ENCODE measurements at places on chromosomes 5 and 9. TPM values are rescaled to one million over a fixed set of nuclear protein-coding genes. Genes with fewer than 3 reads are reported as not detected.

DNA sequence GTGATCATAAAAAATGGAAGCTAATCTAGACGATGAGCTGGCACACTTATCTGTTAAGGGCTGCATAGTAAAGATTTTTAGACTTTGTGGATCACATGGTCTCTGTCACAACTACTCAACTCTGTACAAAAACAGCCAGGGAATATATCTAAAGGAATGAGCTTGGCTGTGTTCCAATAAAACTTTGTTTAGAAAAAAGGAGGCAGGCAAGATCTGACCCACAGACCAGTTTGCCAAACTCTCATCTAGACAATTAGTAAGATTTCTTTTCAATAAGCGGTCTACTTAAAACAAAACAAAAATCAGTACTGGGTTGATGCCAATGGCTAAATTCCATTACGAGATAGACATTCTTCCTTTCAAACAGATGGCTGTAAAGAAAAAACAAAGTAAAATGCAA is 53.0 kb upstream of the RETREG1 start:
- DNase-seq, result no peak

DNA sequence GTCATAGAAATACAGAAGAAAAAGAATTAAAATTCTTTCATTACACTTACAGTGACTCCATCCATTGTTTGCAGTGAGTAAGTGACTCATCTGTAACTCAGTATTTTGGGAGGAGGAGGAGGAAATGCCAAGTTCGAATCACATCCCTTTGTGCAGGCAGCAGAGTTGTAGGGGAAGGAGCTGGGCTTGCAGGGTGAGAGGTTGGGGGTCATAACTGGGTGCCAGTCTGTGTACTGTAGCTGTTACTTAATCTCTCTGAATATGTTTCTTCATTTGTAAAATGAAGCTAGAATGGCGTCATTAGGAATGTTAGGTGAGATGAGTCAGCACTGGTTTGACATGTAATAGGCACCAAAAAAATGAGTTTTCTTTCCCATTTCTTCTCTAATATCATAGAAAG is 235.7 kb upstream of the ADAMTSL1 start:
- no peak for DNase-seq

The FAM153A gene
- total RNA-seq, result 10.4 TPM

GRCh38 chr9:98747476-98747875 is 38.7 kb upstream of the GABBR2 start:
- no peak for DNase-seq

DNA sequence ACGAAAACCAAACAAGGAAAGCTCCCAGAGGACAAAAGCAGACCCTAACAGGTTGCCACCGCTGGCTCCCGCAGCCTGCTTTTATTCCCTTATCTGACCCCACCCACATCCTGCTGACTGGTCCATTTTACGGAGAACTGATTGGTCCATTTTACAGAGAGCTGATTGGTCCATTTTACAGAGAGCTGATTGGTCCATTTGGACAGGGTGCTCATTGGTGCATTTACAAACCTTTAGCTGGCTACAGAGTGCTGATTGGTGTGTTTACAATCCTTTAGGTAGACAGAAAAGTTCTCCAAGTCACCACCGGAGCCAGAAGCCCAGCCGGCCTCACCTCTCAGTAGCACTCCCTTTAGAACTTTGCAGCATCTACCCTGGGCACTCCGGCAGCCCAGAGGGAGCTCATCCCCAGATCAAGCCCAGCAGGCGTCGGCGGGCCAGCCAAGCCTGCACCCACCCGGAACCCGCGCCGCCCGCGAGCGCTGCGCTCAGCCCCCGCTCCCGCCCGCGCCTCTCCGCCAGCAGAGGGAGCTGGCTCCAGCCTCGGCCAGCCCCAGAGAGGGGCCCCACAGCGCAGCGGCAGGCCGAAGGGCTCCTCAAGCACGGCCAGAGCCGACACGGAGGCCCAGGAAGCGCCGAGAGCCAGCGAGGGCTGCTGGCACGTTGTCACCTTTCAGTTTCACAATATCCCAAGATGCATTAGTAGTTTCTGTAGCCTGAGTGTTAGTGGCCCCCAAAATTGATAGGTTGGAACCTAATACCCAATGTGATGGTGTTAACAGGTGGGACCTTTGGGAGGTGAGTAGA is 35.3 kb upstream of the CLPTM1L start:
- DNase-seq, result peak; percentile 60

DNA sequence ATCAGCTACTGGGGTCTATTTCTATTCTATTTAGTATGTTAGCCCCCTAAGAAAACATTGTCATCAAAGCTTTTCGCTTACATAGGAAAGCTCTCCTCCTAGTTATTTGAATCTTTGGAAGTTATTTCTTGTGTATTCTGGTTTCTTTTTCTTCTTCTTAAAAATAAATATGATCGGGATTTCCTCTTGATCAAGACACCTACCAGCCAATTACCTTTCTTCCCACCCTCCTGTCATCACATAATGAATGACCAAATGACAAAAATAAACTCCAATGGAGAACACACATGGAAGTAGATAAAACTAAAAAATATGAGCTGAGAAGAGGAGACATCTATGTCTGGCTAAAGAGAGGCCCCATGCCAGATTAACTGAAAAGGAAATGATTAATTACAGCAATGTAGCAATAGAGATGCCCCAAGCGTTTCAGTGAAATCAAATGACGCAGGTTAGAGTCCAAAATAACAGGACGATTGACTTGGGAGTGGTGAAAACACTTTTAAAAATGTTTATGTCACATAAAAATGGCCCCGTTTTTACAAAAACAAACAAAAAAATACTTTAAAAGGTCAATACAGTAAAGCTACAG is 59.5 kb upstream of the PCSK1 start:
- DNase-seq, result no peak

- no peak for DNase-seq
Measured at GRCh38 chr9:21854594-21854993, 52.2 kb downstream of the MTAP start.

GRCh38 chr5:15021266-15022046 is 149.9 kb upstream of the ANKH start:
- DNase-seq, result no peak

GRCh38 chr9:96486386-96487028 is 36.5 kb downstream of the HABP4 start:
- no peak for DNase-seq

GRCh38 chr5:5953584-5954274 is 424.6 kb downstream of the MED10 start:
- no peak for DNase-seq

GRCh38 chr5:111135363-111135762 is 43.2 kb downstream of the WDR36 start:
- DNase-seq, result no peak

- no peak for DNase-seq
Measured at GRCh38 chr9:2720179-2720654, 2.9 kb downstream of the KCNV2 start.

- DNase-seq, result no peak
Measured at GRCh38 chr9:136202454-136203407, 2.2 kb downstream of the LHX3 start.

GRCh38 chr9:38068701-38069628 is at the start of gene SHB:
Gene SHB, minus strand, starts transcription at chr9:38069227. Its CDS starts 582 bp downstream, at chr9:38068645.
- DNase-seq, result peak; percentile 83

The PPP3R2 gene
- total RNA-seq, result not detected

DNA sequence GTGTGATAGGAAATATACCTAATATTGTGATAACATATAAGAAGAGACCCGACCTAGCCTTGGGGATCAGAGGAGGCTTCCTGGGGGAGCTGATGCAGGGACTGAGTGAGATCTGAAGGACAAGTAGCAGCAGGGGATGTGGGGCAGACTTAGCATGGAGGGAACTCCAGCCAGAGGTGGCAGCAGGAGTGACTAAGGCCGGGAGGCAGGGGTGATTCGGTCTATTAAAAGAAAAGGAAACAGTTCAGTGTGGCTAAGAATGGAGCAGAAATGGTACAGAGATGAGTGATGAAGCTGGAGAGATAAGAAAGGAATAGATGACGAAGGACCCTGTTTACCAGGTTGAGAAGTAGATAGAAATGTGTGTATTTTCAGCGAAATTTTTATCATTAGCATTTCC is 408.8 kb downstream of the ENC1 start:
- no peak for DNase-seq

GRCh38 chr9:33446240-33446945 is 1.0 kb downstream of the AQP3 start:
- peak; percentile 75 for DNase-seq

GRCh38 chr9:16445141-16445920 is 425.1 kb downstream of the BNC2 start:
- DNase-seq, result no peak

GRCh38 chr9:86041311-86041741 is 58.0 kb downstream of the GOLM1 start:
- DNase-seq, result no peak

DNA sequence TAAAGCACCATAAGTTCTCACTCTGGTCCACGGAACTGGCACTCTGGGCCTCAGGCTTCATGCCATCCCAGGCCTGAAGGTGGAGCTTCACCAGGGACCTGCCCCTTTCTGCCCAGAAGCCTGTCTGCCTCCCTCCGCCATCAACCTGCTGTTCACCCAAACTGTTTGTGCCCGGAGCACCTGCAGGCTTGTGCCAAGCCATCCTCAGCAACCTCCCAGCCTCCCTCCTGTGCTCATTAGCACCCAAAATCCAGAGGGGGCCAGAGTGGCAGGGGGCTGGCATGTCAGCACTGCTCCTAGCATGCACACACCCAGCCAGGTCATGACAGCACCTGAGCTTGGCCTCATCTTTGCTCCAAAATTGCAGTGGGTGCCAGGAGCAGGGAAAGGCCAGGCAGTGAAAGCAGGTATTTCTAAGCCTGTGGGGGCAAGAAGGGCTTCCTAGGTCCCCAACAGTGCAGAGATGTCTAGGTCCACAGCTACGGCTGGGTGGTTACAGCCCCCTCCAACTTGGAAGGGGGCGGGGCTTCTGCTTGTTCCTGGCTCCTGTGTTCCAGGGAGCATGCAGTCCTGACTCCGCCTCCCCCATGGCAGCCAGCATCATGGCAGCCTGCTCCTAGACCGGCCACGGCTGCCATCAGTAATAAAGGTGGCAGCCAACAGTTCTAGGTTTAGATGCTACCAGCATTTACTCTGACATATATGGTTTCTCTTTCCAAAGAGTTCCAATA is 85.1 kb downstream of the GIN1 start:
- no peak for DNase-seq

DNA sequence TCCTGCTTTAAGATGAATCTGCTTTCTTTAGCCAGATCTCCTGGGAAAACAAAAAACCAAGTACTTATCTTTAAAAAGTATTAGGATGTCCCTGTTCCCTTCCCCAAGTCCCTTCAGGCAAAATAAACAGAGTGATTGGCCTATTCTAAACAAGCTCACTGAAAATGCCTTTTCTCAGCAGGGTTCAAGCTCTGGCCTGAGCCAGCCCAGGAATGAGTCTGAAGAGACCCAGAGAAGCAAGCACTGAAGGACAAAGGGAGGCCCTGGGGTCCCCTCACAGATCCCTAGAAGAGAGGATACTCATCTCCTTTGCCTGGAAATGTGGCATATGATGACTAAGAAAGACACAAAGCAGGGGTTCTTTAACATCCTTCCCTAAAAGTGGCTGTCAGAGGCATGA is 66.8 kb upstream of the MAP1B start:
- no peak for DNase-seq

- DNase-seq, result no peak
Measured at GRCh38 chr9:109619310-109619709, 121.2 kb upstream of the PTPN3 start.

The CDKN2B-AS1 gene
- 6.4 TPM for total RNA-seq

The WNK2 gene
- not detected for total RNA-seq

The PCDHA13 gene
- not detected for total RNA-seq

GRCh38 chr5:155897761-155898160 is 429.2 kb upstream of the SGCD start:
- no peak for DNase-seq

GRCh38 chr9:78900500-78900899 is 603.6 kb downstream of the PSAT1 start:
- DNase-seq, result no peak

- no peak for DNase-seq
Measured at GRCh38 chr9:7154003-7154619, 396.3 kb downstream of the KDM4C start.

- DNase-seq, result no peak
Measured at GRCh38 chr5:123436201-123436600, 13.0 kb upstream of the CEP120 start.

The CHD1 gene
- total RNA-seq, result 44.5 TPM

DNA sequence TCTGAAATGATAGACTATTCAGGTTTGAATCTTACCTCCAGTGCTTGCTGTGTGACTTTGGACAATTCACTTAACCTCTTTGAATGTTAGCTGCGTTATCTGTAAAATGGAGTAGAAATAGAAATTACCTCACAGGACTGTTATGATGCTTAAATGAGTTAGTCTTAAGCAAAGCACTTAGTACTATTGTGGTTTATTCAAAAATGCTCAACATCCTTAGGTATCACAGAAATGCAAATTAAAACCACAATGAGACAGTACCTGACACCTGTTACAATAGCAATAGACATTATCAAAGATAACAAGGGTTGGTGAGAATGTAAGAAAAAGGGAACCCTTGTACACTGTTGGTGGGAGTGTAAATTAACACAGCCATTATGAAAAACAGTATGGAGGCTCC is 77.6 kb upstream of the FREM1 start:
- no peak for DNase-seq

The ARL10 gene
- 8.6 TPM for total RNA-seq

The IFNA13 gene
- total RNA-seq, result not detected

GRCh38 chr5:174355995-174356394 is 310.5 kb downstream of the NSG2 start:
- DNase-seq, result no peak

- peak; percentile 95 for DNase-seq
Measured at GRCh38 chr9:127388037-127388855, 8.7 kb upstream of the SLC2A8 start.

DNA sequence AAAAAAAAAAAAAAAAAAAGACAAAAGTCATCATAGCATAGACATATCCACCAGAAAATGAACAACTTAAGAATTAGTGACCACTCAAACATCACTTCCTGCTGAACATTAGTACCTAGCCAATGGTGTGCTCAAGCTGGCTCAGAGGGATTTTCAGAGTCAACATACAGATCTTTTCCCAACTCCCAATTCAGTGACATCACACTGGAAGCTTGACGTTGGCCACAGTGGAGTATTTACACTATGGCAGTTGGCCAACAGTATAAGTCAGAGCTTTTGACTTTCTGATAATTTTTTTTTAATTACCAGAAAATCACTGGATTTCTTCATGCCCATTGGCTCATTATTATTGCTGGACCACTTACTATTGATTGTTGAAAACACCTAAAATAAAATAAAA is 383.5 kb downstream of the ARHGEF28 start:
- DNase-seq, result no peak

- DNase-seq, result no peak
Measured at GRCh38 chr9:98222885-98223691, 30.7 kb upstream of the CORO2A start.

The TNC gene
- total RNA-seq, result not detected

GRCh38 chr5:102090770-102091169 is 205.3 kb downstream of the SLCO4C1 start:
- no peak for DNase-seq

- DNase-seq, result no peak
Measured at GRCh38 chr9:135349212-135350002, 130.2 kb upstream of the PPP1R26 start.

The IL5 gene
- 0.71 TPM for total RNA-seq

- no peak for DNase-seq
Measured at GRCh38 chr5:122183098-122183787, 53.9 kb downstream of the ZNF474 start.
